ENCODE measurements at places on chromosomes 5 and 9. TPM values are rescaled to one million over a fixed set of nuclear protein-coding genes. Genes with fewer than 3 reads are reported as not detected.

DNA sequence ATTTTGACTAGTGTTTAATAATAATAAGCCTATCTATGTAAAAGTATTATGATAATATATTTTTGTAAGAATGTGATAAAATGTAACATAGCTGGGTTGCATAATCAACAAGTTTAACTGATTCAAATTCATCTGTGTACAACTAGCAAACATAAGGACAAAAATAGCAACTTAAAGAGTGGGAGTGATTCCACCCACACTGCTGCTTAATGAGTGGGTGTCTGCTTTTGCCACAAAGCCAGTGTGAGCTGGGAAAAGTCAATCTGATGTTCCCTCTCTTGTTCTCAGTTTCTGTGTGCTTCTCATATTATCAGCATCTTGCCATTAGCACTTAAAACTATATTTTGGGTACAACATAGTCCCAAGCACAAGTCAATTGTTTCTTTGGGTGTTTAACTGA, 111.1 kb upstream of the DPYSL3 start:
- DNase-seq: no peak

DNA sequence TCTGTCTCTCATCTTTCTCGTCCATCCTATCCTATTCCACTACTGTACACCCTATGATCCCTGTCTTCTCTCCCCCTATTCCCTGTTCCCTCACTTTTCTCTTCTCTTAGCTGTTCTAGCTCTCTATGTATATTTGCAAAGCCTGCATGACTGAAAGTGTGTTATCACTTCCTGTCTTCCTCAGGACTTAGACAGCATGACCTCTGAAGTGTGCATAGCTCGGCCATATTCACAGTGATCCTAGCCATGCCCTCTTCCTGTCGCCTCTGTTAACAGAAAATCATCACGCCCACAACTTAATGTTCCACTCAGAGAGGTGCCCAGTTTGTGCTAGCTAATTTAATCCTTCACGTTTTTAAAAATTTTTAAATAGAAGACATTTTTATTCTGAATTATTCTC, 35.8 kb upstream of the CDH6 start:
- no peak for DNase-seq

Gene ACTBL2
- total RNA-seq: not detected

DNA sequence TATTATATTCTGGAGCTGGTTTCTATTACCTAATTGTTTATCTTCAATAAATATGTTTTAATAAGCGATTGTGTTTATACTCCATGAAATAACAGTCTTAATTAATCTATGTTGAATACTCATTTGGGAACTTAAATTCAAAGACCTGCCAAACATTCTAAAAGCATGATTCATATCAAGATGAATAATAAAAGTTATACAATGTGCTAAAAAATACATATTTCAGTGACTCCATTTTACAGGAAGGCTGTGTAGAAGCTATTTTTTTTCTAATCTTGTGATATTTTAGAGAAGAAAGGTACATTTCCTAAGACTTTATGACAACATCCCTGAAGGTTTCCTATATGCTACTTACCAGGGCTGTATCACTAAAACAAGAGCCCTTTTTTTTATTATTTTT, 417.9 kb downstream of the NFIB start:
- DNase-seq: no peak

Gene RLN1
- 1.2 TPM for total RNA-seq

DNA sequence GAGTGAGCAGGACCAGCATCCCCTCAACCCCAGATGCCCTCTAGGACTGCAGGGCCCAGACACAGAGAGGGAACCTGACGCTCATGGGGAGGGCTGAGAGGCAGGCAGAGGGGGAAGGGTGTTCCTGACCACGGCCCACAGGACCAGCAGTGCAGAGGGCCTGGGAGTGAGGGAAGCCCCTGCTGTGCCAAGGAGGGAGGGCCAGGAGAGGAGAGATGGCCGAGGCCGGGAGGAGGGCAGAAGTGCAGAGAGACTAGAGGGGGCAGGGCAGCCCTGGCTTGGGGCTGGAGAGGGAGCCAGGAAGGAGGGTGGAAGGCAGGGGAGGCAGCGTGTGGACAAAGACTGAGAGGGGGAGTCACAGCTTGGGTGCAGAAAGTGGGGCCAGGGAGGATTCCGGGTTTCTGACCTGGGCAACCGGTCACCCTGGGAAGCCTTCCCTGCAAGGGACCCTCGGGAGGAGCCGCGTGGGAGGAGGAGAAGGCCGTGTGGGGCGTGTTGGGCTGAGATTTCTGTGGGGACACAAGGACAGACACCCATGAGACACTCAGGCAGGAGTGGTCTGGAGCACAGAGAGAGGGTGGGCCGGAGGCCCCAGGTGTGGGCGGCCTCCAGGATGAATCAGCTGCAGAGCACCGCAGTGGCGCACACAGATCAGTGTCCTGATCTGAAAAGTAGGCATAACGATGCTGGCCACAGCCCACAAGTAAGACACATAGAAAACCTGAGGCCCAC, 117.5 kb downstream of the ADAMTS2 start:
- DNase-seq: peak; percentile 39

Gene MAP1B
- total RNA-seq: 2,233 TPM

DNA sequence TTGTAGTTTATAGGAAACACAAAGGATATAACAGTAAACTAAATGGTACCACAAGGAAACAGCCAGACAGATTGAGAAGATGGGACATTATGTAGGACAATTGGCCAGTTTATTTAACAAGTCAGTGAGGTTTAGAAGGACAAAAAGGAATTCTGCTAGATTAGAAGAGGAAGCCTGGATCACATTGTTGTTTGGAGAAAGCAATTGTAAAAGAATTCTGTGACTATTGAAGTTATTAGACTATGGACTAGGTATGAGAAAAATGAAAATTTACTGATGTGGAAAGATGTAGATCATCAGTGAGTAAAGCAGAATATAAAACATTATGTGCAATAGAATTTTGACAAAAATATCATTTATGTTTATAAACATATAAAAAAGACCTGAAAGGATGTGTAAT, 97.1 kb downstream of the CFAP95 start:
- DNase-seq: no peak

GRCh38 chr5:64330728-64331231, 165.1 kb downstream of the RNF180 start:
- no peak for DNase-seq

Gene CDKN2B
- total RNA-seq: 7.3 TPM

- DNase-seq: no peak
These were observed 324.6 kb downstream of the TMEM232 start for GRCh38 chr5:110401881-110402280.

Gene CSF1R
- total RNA-seq: 11.5 TPM

DNA sequence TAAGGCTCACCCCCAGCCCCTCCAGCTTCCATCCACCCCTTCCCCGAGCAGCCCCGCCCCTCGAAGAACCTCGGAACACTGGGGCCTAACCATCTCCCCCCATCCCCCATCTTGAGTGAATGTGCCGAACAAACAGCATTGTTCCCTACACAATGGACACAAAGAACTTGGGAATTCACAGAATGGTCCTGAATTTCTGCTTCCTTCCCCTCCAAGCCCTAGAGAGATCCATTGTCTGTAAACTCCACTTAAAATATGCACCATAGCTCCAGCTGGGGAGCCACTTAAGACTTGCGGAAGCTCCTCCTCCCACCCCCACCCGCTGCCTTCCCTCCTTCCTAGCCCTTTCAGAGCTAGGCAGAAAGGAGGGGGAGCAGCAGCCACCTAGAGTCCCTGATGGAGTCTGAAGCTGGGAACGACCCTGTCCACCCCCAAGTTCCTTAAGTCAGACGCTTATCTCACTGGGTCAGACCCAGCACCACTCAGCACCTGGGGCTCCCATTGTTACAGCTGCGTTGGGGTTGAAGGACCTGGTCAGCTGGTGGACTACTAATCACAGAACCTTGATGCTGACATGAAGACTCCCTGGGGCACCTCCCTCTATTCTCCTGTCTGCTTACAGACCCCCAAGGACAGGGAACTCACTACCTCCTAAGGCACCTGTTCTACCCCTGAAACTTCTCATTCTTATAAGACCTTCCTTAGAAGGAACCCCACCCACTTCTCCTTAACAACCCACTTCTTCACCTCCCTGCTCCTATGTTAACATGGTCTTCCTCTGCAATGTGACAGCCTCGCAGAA, 61.4 kb downstream of the PCDH1 start:
- DNase-seq: no peak

GRCh38 chr5:159749146-159749545, 167.1 kb upstream of the ADRA1B start:
- no peak for DNase-seq

GRCh38 chr9:87494970-87495471, 2.6 kb upstream of the DAPK1 start:
- DNase-seq: no peak
